ENCODE measurements at places on chromosomes 5 and 9. TPM values are rescaled to one million over a fixed set of nuclear protein-coding genes. Genes with fewer than 3 reads are reported as not detected.

DNA sequence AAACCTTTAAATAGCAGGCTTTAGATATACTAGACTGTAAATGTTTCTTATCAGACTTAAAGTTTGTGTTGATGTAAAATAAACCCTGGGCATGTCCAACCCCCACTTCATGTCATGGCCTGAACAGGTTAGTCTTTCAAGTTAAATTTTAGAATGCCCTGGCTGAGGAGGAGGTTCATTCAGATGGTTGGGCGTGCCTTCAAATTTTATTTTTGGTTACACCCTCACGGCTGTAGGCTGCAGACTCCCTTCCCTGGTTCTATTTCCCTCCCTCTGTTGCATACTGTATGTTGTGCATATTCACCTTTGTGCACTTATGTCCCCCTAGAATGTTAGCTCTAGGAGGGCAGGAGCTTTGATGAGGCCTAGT lies 5.3 kb upstream of the BICD2 start:
- no peak overlapping the region for H3K27ac ChIP-seq
- no peak overlapping the region for H3K4me3 ChIP-seq
- H3K4me1 ChIP-seq, result peaks cover 11% of the 10 kb centered on the region
- H3K27me3 ChIP-seq, result peaks cover 3% of the 10 kb centered on the region
- H3K36me3 ChIP-seq, result no peaks in the 10 kb centered on the region
- DNase-seq, result no peak

GRCh38 chr5:5145651-5146529 lies 5.8 kb downstream of the ADAMTS16 start:
- peak; percentile 33 for DNase-seq
- H3K4me3 ChIP-seq, result no peak overlapping the region
- H3K27ac ChIP-seq, result no peak overlapping the region
- H3K36me3 ChIP-seq, result no peaks in the 10 kb centered on the region
- peaks cover 5% of the 10 kb centered on the region for H3K27me3 ChIP-seq

DNA sequence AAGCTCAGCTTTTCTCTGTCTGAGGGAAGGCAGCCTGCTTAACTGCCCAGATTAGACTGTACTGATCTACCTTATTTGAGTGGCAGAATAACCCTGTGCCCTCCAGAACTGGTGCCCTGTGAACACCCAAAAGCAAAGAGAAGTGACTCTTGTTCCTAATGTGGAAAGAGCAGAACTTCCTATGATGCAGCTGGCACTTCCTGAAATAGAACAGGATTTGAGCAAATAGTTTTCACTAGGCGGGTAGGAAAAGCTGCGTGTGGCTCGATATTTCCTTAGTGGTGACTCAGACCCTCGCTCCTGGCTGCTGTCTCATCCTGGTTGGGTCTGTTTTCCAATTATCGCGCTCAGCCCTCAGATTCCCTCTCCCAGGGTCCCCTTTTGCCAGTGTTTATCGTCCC lies 89.9 kb downstream of the SH3TC2 start:
- DNase-seq, result peak; percentile 89
- no peaks in the 10 kb centered on the region for H3K27me3 ChIP-seq
- H3K27ac ChIP-seq, result peak overlapping the region; percentile 79
- no peaks in the 10 kb centered on the region for H3K36me3 ChIP-seq
- H3K4me3 ChIP-seq, result no peak overlapping the region
- H3K4me1 ChIP-seq, result peaks cover 25% of the 10 kb centered on the region

DNA sequence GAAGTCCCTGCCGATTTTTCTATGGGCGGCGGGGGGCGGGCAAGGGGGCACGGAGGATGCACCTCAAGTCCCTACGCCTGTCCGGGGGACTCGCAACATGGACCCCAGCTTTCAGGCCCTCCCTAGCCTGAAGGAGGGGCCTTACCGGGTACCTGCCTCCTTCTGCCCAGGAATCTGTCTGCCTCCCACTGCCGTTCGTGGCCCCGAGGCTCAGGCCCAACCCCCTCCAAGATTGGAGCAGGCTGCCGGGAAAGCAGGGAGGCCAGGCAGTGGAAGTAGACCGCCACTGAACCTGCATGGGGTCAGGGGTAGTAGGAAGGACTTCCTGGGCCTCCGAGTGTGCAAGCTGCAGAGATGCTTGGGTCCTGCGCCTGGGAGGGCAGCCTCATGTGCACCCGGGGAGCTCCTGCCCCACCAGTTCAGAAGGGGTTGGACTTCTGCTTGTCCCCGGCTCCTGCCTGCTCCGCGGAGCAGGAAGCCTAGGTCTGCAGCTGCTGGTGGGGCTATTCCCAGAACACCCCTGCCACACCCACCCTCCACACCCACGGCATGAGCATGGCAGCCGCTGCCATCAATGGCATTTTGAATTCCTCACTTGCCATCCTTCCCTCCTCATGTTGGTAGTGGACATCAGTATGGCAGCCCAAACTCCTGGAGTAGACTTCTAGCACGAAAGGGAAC lies 1312.7 kb upstream of the ACO1 start:
- no peaks in the 10 kb centered on the region for H3K27me3 ChIP-seq
- no peaks in the 10 kb centered on the region for H3K36me3 ChIP-seq
- no peaks in the 10 kb centered on the region for H3K4me1 ChIP-seq

GRCh38 chr5:148776780-148777179 lies 49.6 kb upstream of the ADRB2 start:
- H3K4me1 ChIP-seq, result peaks cover 2% of the 10 kb centered on the region
- H3K27me3 ChIP-seq, result peaks cover 7% of the 10 kb centered on the region
- DNase-seq, result peak; percentile 84
- H3K4me3 ChIP-seq, result no peak overlapping the region

- no peaks in the 10 kb centered on the region for H3K36me3 ChIP-seq
- no peak overlapping the region for H3K27ac ChIP-seq
- peaks cover 17% of the 10 kb centered on the region for H3K4me1 ChIP-seq
- H3K4me3 ChIP-seq, result no peak overlapping the region
- H3K27me3 ChIP-seq, result no peaks in the 10 kb centered on the region
- no peak for DNase-seq
Observed at GRCh38 chr5:61289669-61290306, 42.3 kb upstream of the ZSWIM6 start.

GRCh38 chr5:98934546-98934945 lies 5.7 kb upstream of the CHD1 start:
- no peaks in the 10 kb centered on the region for H3K27me3 ChIP-seq
- peak; percentile 33 for DNase-seq
- no peak overlapping the region for H3K27ac ChIP-seq
- H3K4me1 ChIP-seq, result peaks cover 2% of the 10 kb centered on the region
- H3K4me3 ChIP-seq, result no peak overlapping the region
- H3K36me3 ChIP-seq, result no peaks in the 10 kb centered on the region

GRCh38 chr5:56607551-56607950 lies 207.8 kb upstream of the MAP3K1 start:
- H3K36me3 ChIP-seq, result no peaks in the 10 kb centered on the region
- peaks cover 9% of the 10 kb centered on the region for H3K4me1 ChIP-seq
- peak overlapping the region; percentile 69 for H3K27ac ChIP-seq
- no peak overlapping the region for H3K4me3 ChIP-seq
- H3K27me3 ChIP-seq, result peaks cover 4% of the 10 kb centered on the region

DNA sequence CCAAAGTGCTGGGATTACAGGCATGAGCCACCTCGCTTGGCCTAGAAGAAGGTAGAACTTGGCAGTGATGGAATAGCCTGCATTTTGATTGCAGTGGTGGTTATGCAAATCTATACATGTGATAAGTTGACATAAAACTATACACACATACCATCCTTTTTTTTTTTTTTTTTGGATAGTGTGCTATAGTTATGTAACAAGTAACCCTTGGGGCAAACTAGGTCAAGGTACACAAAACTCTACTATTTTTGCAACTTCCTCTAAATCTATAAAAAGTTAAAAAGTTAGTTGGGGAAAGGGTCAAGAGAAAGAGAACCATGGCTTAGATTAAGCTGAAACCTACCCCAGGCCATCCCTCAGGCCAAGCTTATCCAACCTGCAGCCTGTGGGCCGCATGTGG lies 11.1 kb downstream of the TRIM14 start:
- H3K36me3 ChIP-seq, result no peaks in the 10 kb centered on the region
- H3K4me3 ChIP-seq, result no peak overlapping the region
- H3K27ac ChIP-seq, result no peak overlapping the region
- H3K4me1 ChIP-seq, result no peaks in the 10 kb centered on the region
- no peak for DNase-seq

DNA sequence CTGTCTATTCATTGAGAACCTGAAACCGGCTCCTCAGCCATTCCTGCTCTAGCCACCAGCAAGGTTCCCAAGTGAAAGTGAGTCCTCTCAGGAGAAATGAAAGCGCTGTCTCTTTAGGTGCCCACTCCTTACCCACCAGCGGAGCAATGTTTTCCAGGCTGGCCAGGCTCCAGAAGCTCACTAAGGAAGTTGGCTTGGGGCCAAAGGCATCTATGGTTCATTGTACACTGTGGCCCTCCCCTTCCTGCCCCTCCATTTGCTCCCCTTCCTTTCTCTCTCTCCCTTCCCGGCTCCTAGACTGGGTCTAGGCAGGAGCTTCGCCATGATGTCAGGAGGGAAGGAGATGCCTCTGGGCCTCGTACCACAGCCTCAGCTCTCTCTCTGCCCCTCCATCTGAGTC lies 1.1 kb upstream of the GABRP start:
- no peaks in the 10 kb centered on the region for H3K4me1 ChIP-seq
- H3K4me3 ChIP-seq, result no peak overlapping the region
- peaks cover 14% of the 10 kb centered on the region for H3K27me3 ChIP-seq
- no peak for DNase-seq
- H3K27ac ChIP-seq, result no peak overlapping the region
- no peaks in the 10 kb centered on the region for H3K36me3 ChIP-seq

- H3K4me1 ChIP-seq, result no peaks in the 10 kb centered on the region
- no peak for DNase-seq
- no peak overlapping the region for H3K27ac ChIP-seq
- H3K4me3 ChIP-seq, result no peak overlapping the region
- peaks cover 91% of the 10 kb centered on the region for H3K36me3 ChIP-seq
- no peaks in the 10 kb centered on the region for H3K27me3 ChIP-seq
Observed at GRCh38 chr9:134825025-134825424, 55.6 kb upstream of the FCN2 start.

- H3K27me3 ChIP-seq, result no peaks in the 10 kb centered on the region
- H3K36me3 ChIP-seq, result peaks cover 2% of the 10 kb centered on the region
- no peak overlapping the region for H3K4me3 ChIP-seq
- H3K27ac ChIP-seq, result no peak overlapping the region
- DNase-seq, result peak; percentile 22
- no peaks in the 10 kb centered on the region for H3K4me1 ChIP-seq
Observed at GRCh38 chr5:94072116-94072515, 330.7 kb upstream of the POU5F2 start.

- DNase-seq, result no peak
- H3K27me3 ChIP-seq, result no peaks in the 10 kb centered on the region
- H3K4me1 ChIP-seq, result peaks cover 8% of the 10 kb centered on the region
Observed at GRCh38 chr5:153630546-153630945, 140.1 kb downstream of the GRIA1 start.

- H3K4me1 ChIP-seq, result no peaks in the 10 kb centered on the region
- H3K4me3 ChIP-seq, result no peak overlapping the region
- no peak overlapping the region for H3K27ac ChIP-seq
- no peak for DNase-seq
Observed at GRCh38 chr9:19294219-19294618, 63.7 kb downstream of the DENND4C start.

DNA sequence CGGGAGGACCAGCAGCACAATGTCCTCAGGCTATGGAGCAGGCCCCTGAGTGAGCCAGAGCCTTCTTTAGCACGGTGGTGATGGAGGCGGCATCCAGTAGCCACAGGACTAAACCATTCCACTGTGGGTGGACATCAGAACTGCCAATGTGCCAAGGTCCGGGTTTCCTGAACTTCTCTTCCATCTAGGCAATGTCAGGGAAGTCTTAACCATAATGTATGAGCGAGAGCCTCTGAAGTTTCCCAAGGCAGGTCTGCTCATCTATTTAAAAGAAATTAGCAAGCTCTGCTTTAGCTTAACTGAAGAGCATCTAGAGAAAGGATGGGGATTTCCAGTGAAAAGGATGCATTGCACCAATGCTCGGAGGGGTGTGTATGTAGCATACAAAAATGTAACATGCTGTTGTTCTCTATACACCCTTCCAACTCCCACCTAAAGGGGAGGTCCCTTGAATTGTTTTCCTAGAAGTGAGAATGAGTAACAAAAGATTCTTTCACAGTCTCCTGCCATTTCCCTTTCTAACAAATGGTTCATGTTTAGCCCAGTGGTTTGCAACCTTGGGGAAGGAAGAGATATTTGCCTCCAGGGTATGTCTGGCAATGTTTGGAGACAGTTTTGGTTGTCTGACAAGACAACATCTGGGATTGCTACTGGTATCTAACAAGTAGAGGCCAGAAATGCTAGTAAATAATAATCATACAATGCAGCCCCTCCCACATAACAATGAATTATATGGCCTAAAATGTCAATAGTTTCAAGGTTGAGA lies 6.1 kb upstream of the RXFP3 start:
- no peaks in the 10 kb centered on the region for H3K27me3 ChIP-seq
- DNase-seq, result no peak
- no peak overlapping the region for H3K4me3 ChIP-seq
- no peaks in the 10 kb centered on the region for H3K36me3 ChIP-seq

DNA sequence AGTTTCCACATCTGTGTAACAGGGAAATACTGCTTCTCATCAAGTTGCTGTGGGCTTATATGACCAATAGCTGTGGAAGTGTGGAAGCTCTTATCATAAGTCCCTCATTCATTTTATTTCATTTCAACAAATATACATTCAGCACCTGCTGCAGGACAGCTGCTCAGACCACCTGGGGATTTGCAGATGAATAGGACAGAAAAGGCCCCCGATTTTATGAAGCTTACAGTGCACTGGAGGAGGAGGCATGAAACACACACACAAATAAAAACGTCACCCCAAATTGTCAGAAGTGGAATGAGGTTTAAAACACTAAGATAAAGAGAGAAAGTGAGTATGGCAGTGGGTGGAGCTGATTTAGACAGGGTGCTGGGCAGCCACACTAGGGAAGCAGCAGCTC lies 107.2 kb downstream of the DRD1 start:
- no peak overlapping the region for H3K27ac ChIP-seq
- H3K4me1 ChIP-seq, result no peaks in the 10 kb centered on the region
- no peak for DNase-seq
- no peaks in the 10 kb centered on the region for H3K27me3 ChIP-seq

- no peaks in the 10 kb centered on the region for H3K4me1 ChIP-seq
- no peak overlapping the region for H3K27ac ChIP-seq
- no peaks in the 10 kb centered on the region for H3K36me3 ChIP-seq
Observed at GRCh38 chr5:1026700-1027621, 18.4 kb downstream of the NKD2 start.

DNA sequence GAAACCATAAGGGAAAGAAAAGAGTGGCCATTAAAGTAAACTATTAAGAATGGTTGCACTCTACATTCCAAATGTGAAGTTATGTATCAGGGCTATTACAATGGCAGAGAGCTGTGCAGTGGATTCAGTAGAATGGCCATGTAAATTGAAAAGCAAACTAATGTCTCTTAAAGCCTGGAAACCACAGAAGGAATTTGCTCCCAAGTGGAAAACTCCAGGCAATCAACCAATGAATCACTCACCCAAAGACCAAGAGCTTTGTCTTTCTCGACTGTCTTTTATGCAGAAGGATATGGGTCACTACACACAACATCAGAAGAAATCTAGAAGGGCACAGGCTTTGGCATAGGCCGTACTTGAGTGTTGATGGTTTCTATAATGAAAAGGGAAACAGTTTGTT lies 114.9 kb downstream of the TLE1 start:
- H3K4me3 ChIP-seq, result no peak overlapping the region
- peaks cover 3% of the 10 kb centered on the region for H3K4me1 ChIP-seq
- no peaks in the 10 kb centered on the region for H3K27me3 ChIP-seq
- H3K36me3 ChIP-seq, result no peaks in the 10 kb centered on the region

GRCh38 chr5:122053181-122054109 lies 24.6 kb downstream of the LOX start:
- no peaks in the 10 kb centered on the region for H3K4me1 ChIP-seq
- no peaks in the 10 kb centered on the region for H3K27me3 ChIP-seq
- H3K4me3 ChIP-seq, result no peak overlapping the region
- H3K27ac ChIP-seq, result no peak overlapping the region
- DNase-seq, result peak; percentile 40
- no peaks in the 10 kb centered on the region for H3K36me3 ChIP-seq

Gene TAF11L10
- total RNA-seq, result not detected

Gene ARL14EPL
- total RNA-seq, result not detected

Data from IMR-90 (cell line).